ENCODE measurements at places on chromosomes 2 and 18.

GRCh38 chr18:27540111-27540510 is 355.0 kb upstream of the CHST9 start:
- DNase-seq: no peak

- no peak for DNase-seq
Observed at GRCh38 chr18:37403100-37403781, 162.4 kb downstream of the CELF4 start.

DNA sequence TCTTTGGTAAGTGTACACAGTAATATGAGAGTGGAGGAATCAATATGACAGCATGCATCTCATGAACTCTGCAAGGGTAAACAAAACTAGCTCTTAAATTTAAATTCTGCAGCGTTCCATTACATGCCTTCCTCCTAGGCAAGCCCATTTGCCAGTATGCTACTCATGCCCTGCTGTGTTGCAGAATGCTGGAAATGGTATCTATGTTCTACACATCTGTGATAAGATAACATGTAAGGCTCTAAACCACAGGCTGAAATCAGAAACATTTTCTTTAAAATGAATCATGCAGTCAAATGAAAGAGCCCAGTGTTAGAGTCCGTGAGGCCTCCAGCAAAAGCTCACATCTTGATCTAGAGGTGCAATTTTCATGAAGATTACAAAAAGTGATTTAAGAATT is 112.8 kb upstream of the FN1 start:
- no peak for DNase-seq

DNA sequence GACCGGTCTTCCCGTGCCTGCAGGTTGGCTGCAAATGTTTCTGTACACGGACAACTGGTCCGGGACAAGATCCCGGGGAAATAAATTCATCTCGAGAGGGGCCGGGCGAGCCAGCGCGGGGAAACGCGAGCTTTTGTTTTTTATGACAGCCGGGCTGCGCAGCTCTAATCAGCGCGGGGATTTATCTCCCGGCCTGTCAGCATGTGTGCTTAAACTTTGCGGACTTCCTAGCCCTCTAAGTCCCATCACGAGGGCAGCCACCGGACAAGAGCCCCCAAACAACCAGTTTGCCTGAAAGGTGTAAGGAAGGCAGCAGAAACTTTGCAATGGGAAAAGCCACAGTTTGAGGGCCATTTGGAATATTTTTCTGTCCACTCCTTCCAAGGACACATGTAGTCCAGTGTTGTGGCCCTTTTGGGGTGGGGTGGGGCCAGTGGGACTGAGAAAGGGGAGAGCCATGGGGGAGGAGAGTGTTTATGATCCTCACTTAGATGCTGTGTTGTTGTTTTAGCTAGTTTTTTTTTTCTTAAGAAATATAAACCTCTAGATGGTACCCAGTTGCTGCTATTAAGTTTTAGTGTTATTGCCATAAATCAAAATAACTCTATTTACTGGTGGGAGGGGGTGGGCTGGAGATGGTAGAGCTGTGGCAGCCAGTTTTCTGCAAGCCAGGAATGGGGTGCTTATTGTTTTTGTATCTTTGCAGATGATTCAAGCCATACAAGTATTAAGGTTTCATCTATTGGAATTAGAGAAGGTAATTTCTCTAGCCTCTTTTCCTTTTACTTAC is 6.0 kb downstream of the MEIS1 start:
- DNase-seq: no peak

GRCh38 chr18:13449651-13450050 is 231.1 kb downstream of the LDLRAD4 start:
- no peak for DNase-seq

DNA sequence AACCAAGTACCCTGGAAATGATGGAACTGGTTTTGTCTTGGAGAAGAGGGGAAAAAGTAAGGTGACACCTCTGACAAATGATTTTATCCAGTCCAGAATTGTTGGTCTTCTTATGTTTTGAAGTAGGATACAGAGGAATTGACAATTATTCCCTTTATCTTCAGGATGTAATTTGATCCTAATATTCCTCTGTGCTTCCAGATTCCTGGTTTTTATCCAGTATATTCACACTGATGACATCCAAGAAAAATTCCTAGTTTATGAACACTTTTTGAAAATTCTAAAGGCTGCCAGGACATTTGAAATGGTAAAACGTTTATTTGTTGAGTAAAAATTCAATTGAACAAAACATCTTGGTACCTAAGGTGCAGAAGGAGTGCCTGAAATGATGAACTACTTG is 22.2 kb upstream of the ETAA1 start:
- no peak for DNase-seq

DNA sequence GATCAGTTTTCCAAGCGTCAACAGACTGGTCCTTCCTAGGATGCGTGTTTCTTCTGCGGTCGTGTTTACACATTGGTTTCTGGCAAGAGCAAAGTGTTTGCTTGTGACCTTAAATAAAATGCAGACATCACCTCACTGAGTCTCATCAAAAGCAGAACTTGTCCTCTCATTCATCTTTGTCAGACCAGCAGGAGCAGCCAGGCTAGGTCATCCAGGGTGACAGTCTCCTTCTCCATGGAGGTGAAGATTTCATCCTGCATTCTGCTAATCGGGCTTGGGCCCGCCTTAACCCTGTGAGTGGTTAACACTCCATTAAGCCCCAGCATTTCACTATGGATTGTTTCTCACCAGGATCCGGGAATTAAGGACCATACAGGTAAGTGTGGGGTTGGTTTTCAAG is 64.2 kb upstream of the PID1 start:
- no peak for DNase-seq

DNA sequence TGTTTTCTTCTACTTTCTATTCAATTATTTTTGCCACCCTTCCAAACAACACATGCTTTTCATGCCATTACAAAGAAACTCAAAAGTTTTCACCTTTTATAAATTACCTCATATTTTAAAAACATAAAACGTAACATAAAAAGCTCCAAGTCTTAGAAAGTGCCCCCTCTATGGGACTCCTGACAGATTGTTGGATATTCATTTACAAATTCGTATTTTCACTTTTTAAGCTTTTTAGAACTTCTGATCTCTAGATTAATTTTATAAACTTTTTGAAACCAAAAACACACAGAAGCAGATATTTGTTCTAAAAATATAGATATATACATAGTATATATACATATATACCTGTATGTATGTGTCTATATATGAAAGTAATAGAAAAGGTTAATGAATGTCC is 1.5 kb downstream of the COL5A2 start:
- DNase-seq: no peak

DNA sequence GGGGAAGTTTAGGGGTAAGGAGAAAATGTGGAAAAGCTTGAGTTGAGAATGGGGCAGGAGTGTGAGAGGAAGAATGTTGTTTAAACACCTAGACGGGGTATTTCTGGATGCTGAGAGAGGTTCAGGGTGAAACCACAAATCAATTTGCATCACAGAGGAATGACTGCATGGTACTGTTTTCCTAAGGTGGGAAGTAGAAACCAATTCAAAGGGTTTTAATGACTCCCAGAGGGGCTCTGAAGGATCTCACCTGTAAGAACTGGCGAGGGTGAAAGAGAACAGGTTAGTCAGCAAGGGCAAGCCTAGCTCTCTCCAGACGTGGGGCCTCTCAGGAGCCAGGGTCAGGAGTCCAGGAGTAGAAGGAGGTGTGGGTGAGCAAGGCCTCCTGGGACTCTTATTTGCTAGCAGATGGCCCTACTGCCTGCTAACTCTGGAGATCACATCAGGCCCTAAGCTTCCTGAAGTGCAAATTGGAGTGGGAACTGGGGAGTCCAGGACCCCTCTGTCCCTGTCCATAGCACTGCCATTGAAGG is 133.0 kb upstream of the CELF4 start:
- DNase-seq: no peak

GRCh38 chr18:63773551-63773950 is 1.7 kb upstream of the SERPINB7 start:
- no peak for DNase-seq

DNA sequence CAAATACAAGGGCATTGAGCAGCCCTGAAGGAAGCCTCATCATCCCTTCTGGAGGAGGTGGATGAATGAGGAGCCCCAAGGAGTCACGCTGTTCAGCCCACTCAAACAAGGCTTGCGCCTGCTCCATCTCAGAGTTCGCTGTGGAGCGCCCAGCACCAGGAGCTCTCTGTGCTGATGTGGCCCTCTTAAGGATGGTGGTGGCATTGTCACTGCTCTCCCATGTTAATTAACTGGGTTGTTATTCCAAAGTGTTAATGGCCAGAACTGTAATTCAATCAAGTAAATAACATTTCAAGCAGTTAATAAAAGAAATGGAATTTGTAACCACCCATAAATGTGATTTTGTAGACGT is 726.0 kb upstream of the RAB6C start:
- peak; percentile 47 for DNase-seq

DNA sequence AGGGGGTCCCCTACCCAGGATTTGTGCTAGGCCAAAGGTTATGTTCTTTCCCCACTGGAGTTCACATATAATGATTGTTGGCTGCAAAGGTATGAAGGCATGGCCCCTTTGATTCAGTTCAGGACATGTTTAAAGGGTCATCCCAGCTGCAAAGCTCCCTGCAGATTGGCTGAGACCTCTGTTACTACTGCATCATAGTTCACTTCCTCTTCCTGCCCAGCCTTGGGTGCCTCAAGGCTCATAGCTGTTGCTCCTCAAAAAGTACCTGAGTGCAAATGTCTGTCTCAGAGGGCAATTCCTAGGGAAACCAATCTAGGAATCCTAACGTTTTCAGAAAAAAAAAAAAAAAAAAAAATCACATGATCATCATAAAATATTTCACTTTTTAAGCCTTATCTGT is 125.1 kb downstream of the ATL2 start:
- DNase-seq: peak; percentile 14

GRCh38 chr2:235924675-235925063 is 243.5 kb downstream of the GBX2 start:
- DNase-seq: peak; percentile 60

GRCh38 chr18:9095297-9096006 is 7.0 kb upstream of the NDUFV2 start:
- DNase-seq: peak; percentile 64

DNA sequence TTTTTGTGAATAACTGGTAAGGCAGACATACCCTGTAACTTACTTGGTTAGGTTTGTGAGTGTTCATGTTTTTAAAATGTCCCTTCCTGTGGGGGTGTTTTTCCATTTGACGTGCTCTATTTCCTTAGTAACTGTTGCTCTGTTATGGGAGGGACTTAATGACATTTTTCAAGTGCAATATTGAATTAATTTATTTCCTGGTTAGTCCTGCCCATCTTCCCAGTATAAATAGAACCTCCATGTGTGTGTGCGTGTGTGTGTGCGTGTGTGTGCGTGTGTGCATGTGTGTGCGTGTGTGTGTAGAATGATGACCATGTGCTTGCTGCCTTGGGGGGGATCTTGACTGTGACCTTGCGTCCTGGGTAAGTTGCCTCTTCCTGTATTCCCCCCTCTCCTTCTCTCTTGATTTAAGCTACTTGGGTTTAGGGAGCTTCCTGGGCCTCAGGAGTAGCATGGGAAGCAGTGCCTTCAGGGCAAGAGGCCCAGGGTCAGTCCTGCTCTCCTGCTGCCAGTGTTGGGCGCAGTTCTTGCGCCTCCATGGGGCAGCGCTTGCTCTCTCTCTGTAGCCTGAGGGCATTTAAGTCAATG is 163.9 kb downstream of the LDLRAD4 start:
- no peak for DNase-seq

DNA sequence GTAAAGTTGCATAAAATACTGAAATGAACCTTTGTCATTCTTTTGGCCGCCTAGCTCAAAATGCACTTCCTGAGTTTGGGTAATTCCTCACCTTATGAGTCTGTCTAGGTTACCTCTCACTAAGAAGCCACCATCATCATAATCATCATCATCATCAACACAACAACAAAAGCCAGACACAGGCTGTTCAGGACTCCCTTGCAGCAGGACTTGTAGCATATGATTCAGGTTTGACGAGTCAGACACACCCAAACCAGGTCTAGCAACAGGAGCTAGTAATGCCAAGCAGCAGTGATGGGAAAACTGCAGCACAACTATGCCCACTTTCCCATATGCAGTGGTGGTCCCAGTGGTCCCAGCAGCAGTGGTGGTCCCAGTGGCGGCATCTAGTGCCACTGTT is 2.8 kb upstream of the SGO2 start:
- DNase-seq: no peak

DNA sequence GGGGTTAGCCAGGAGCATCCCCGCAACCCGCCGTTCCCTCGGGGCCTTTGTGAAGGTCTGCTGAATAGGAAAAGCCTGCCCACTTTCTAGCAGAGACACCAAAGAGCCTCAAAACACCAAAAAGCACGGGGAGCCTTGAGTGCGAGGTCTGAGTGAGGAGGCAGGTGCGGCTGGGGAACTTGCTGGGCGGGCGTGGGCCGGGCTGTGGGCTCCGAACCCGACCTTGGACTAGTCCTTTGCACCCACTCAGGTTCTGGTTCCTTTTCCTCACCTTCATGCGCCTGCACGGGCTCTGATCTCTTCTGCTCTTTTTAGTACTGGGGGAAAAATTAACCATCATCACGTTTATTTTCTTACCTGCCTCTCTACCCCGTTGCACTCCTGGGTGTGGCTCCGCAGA is 19.9 kb downstream of the APCDD1 start:
- DNase-seq: no peak

DNA sequence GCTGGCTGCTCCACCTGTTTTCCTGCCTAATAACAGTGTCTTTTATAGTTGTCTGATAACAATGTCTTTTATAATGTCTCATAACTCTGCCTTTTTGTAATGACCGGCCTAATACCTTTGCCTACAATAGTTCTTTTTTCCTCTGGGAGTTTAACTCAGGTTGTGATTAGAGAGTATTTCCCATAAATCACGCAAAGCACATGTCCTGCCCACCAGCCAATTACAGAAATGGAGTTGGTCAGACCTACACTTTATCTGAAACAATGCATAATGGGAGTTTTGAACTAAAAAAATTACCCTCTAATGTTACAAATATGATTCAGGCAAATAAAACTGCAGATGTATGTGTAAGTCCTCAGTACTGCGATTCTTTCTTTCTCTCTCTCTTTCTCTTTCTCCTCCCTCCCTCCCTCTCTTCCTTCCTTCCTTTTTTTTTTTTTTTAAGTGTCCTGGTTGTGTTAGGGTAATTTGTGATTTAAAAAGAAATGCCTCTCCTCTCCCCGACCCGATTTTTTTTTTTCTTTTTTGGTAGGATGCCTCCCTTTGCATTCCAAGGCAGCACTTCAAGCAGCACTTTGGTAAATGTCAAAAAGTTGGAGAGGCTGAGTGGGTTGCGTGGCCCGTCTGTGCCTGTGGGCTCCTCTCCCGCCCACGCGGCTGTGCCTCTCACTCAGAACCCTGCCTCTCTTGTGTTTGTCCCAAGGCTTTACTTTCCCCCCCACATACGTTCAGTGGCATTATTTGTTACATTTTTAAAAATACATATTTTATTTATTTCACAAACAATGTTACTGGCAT is 147.3 kb downstream of the AGAP1 start:
- DNase-seq: no peak

- DNase-seq: no peak
Observed at GRCh38 chr2:189217541-189217940, 38.0 kb upstream of the COL5A2 start.

DNA sequence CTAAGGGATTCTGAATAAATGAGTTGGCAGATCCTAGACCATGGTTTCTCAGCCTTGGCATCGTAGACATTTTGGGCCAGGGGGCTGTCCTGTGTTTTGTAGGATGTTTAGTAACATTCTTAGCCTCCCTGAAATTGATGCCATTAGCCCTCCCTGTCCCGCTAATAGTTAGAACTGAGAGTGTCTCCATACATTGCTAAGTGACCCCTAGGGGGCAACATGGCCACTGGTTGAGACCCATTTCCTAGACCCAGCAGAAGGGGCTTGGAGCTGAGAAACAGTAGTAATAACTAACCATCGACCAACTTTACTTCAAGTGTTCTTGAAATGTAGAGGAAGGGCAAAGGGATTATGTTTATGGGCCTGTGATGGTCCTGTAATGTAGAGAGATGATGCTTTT is 40.8 kb downstream of the KCMF1 start:
- peak; percentile 37 for DNase-seq

GRCh38 chr18:11114653-11115052 is 34.7 kb downstream of the PIEZO2 start:
- DNase-seq: no peak

Measured in NB4 (cell line).